ENCODE measurements at places on chromosomes 3 and 15.

GRCh38 chr3:150680562-150680961 is 23.2 kb downstream of the ERICH6 start:
- no peak for DNase-seq

DNA sequence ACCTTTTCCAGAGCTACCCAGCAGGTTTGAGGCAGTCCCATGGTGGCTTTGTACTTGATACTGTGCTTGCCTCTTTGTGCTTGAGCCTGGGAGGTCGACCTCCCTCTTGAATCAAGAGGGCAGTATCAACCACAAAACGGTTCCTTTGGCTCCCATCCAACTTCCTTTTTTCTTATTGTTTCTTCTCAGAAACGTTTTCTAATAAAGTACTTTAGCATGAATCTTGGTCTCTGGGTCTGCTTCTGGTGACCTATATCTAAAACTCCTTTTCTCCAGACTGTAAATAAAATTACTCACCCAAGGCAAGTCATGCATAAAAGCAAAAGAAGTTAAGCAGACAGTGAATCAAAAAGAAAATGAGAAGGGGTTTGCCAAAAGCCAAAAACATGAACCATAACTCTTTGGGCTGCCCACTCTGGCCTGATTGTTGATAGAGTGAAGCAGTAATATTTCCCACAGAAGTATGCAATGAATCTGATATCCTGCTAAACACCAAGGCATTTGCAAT is 112.2 kb upstream of the SLC4A7 start:
- DNase-seq = peak; percentile 44

GRCh38 chr3:110343376-110343775 is 728.2 kb upstream of the NECTIN3 start:
- no peak for DNase-seq

- DNase-seq = no peak
These were observed 40.9 kb downstream of the MCCC1 start for GRCh38 chr3:183058351-183058750.

DNA sequence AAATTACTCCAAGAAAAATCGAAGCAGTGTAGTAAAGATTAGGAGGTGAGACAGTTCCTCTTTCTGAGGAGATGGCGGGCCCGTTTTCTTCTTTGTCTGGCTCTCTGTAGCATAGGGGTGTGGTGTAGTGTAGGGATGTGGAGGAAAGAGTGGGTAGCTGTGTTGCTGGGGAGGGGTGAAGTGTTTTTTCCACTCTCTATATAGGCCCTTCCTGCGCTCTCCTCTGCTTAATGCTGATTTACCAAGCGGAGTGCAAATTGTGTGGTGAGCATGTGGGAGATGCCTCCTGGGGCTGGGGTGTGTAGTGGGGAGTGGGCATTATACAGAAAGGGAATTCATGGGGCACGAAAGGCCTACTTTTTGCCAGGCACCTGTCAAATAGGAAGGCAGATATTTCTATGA is 94.9 kb downstream of the ST6GAL1 start:
- peak; percentile 84 for DNase-seq

GRCh38 chr3:86733257-86733656 is 257.7 kb downstream of the VGLL3 start:
- no peak for DNase-seq

GRCh38 chr3:52140769-52141168 is 13.5 kb downstream of the POC1A start:
- no peak for DNase-seq

- no peak for DNase-seq
These were observed 38.2 kb downstream of the TIMP4 start for GRCh38 chr3:12120374-12121140.

GRCh38 chr3:29088579-29088978 is 192.3 kb upstream of the RBMS3 start:
- no peak for DNase-seq

GRCh38 chr15:43794269-43795037 is 2.3 kb downstream of the SERF2 start:
- DNase-seq = no peak

DNA sequence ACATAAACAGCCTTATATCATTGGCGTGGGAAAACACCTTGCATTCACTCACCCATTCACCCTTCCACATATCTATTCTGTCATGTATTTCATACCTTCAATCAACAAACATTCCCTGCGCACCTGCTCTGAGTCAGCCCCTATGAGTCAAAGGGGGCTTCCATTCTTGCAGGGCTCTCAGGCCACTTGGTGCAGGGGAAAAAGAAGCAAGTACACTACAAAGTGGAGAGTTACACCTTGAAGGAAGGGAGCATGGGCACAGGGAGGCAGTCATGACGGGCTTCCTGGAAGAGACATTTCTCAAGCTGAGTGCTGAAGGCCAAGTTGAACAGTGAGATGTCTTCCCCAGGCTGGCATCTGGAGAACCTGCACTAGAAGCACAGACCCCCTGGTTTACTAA is 4.6 kb upstream of the AMOTL2 start:
- no peak for DNase-seq

GRCh38 chr3:150429767-150430671 is 21.9 kb downstream of the TSC22D2 start:
- no peak for DNase-seq

GRCh38 chr3:191065181-191065805 is 133.7 kb upstream of the OSTN start:
- DNase-seq = no peak

DNA sequence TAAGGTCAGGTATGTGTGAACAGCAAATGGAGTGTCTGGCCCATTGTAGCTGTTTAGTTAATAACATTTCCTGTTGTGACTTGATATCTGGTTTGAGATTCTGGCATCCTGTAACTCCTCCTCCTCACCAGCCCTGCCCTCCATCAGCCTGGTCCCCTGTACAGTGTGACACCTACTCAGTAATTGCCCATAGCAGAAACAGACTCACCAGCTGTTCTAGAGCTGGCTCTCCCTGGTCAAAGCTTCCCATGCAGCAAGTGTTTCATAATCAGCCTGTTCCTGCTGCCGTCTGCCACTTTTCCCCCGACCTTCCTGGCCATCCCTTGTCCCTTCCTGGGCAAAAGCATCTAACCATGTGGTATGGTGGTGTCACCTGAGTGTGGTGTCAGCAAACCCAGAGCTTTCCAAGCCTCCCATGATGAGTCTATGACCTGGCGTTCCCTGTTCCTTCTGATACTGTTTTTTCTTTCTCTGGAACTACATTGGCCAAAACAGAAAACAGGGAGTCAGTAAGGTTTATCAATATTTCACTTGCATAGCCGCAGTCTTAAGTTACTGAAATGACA is 55.4 kb downstream of the B3GALNT1 start:
- no peak for DNase-seq

DNA sequence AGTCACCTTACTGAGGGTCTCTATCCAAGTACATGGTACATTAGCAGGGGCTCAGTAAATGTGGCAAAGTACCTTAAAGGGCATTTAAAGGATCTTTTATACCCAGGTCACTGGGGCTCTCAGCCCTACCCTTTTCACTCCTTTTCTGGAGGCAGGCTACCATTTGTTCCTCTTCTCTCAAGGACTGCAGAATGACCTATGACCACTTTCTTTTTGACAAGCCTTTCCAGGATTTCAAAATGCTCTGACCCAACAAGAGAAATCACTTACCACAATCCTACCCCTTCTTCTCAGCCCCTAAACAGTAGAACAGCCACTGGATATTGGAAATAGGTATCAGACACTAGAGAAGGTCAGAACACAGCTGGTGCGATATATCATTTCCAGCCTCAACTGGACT is 221.8 kb upstream of the TPRG1 start:
- DNase-seq = no peak

DNA sequence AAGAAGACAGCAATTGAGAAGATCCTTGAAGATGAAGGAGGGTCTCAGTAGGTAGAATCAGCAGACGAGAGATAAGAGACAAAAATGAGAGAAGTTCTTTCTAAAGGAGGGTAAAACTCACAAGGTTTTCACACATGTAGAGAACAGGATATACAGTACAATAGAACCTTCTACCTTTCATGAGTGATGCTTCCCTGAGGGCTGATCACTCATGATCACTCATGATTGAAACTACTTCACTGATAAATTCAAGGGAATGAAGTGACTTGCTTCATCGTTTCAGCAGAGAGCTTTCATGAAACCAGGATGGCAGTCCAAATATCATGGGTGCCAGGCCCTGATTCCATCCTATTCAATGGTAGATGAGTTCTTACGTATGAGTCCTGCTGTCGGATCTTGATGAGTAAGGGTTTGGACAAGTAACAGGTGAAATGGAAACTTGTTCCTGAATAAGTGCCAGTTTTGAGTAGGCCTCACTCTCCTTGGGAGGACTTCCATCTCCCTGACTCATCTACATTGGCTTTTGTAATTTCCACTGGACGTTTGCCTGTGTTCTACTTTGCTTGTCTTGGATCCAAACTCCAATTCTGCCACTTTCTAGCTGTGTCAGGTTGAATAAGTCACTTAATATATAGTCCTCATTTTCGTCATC is 9.6 kb upstream of the CLDN16 start:
- no peak for DNase-seq

DNA sequence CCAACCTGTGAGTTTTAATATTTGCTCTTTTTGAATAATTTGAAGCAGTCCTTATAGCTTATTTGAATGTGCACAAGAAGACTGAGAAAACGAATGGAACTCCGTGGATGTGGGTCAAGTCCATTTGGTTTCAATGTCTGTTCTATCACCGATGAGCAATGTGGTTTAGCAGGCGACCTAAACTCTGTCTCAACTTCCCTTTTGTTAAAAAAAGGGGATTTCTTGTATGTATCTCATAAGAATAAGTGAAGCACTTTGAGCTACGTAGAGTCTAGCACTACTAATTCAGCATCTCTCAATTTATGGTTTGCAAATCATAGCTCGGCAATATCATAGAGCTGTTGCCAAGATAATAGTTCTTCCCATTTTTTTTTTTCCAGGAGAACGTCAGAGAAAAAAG is 4.6 kb upstream of the SKIL start:
- DNase-seq = no peak

DNA sequence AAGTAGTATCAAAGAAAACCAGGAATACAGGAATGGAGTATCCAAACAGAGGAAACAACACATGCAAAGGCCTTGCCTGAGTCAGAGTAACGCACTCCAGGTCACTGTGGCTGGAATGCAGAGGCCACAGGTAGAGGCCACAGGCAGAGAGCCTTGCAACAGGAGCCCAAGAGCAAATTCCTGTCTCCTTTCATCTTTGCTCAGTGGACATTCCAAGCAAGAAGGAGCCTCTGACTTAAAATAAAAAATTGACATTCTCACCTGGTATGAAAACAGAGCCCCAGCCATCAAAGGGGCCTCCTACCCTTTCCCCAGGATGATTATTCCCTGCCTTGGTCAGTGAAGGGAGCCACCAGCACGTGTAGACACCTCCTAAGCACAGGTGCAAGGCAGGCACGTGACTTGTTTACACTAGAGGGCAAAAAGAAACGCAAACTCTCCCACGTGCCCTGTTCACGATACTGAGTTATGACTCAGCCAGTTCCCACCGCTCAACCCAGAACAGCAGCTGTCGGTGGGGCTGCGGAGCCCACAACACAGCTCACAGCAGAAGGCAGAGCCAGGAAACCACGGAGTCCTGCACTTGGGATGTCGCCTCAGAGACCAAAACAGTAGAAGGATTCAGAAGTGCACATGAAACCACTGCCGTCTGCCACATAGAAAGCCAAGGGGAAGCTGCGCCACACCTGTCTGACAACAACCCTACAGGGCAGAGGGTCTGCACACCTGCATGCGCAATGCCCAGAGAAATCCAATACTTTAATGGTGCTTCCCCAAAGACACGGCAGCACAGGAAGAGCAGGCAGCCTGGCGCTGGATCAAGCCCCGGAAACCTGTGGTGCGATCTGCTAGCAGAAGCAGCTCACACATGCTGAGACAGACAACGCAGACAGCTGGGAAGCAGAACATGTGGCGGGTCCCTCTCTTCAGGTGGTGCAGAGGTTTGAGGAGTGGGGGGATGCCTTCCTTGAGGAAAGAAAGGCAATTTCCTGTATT is 52.1 kb downstream of the ITGB5 start:
- no peak for DNase-seq

DNA sequence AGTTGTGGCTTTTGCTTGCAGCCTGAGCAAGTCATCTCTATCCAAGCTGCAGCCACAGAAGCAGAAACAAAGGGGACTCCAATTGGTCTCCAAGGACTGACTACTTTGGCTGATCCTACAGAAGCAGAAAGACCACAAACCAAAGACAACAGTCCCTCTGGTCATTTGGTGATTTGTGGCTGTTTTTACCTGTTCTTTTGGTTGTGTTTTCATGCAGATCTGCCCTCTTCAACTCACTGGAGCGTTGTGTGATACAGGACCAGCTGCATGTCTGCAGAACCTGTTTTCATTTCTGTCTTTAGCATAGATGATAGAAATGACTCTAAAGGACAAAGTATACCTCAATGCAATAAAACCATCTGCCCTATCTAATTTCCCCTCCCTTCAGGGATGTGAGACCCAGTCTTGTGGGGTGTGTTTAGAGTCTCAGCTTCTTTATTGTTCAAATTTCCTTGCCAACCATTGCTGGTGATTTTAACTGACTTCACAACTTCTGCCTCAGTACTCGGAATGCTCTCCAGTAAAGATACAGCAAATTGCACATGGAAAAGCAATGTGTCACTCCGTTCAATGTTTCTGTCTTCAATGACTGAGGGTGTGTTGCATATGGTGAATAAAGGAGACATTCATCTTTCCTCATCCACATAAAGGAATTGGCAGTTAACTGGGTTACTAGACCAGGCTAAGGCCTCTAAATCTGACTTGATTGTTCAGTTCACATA is 48.9 kb upstream of the SLC7A14 start:
- DNase-seq = no peak

- no peak for DNase-seq
These were observed at the start of gene ZBTB38 for GRCh38 chr3:141368062-141368924. ZBTB38 (plus strand) TSS chr3:141368504; CDS start chr3:141442389, 73,885 bp downstream.

- DNase-seq = no peak
These were observed 49.9 kb downstream of the CNTN3 start for GRCh38 chr3:74564560-74564959.

- DNase-seq = no peak
These were observed 1214.8 kb downstream of the NSUN3 start for GRCh38 chr3:95277613-95278012.

DNA sequence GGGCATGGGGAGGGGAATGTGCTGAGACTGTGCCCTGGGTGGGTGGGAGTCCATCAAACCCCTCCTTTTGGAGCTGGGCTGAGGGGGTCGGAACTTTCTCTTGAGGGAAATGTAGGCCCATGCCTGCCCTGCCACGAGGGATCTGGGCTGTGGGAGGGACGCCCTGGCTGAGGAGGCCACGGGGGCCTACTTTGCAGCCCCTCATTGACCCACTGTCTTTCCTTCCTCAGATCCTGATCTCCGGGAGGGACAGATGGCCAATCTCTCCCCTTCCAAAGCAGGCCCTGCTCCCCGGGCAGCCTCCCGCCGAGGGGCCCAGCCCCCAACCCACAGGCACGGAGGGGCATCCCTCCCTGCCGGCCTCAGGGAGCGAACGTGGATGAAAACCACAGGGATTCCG is 25.3 kb downstream of the LOXL1 start:
- DNase-seq = no peak

All from Karpas-422 (cell line).